ENCODE measurements at places on chromosomes 2 and 18.

DNA sequence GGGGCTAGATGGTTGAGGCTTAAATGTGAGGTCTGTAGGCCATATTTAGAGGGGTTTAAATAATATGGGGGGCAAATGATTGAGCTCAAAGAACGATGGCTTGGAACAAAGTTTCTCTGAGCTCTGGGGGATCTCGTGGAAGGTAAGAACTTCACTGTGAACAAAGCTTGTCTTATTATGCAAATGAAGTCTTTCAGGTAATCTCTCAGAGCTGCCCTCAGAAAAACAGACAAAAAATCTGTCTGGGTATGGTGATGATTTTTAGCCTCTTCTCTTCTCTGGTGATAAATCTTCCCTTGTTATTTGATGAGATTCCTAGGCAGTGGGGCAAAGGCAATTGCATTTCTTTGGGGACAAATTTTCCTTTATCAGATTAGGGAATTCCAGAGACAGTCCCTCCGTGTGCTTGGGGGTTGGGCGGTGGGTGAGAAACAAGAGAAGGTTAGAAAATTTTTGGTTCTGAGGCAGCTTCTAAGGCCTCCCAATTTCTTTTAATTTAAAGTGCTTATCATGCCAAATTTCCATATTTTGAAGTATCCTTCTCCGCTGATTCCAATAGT lies 760.4 kb downstream of the TSN start:
- DNase-seq: no peak

DNA sequence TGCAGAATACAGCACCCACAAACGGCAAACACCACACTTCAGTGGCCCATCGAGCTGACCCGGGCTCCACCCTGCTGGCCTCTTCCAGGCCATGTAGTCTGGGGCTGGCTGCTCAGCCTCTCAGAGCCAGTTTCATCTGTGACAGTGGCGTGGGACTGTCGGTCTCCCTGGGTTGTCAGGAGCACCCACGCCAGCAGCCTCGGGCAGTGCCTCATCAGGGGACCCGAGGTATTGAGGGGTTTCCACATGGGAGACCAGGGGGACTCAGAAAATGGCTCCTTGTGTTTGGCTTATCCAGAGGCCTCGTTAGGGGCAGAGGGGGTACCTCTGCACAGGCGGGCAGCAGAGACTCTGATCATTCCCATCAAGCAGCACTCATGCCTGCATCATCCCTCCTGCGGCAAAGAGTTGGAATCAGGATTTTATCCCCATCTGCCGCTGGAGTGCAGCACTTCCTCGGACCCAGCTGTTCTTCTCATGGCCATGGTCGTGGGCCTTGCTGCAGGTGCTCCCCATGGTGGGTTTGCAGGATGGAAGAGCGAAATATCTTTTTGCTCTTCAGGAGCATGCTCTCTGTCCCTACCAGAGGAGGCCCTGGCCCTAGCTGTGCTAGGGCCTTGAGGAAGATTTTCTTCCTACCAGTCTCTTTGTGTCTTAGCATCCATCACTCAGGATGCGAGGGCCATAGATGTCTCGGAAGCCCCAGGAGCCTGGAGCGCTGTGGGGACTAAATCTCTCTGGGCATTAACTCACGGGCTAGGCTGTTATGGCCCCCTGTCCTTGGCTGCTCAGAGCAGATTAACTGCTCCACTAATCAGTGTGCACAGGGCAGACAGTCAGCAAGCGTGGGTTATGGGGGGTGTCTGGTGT lies 100.8 kb downstream of the CLIP4 start:
- DNase-seq: no peak

DNA sequence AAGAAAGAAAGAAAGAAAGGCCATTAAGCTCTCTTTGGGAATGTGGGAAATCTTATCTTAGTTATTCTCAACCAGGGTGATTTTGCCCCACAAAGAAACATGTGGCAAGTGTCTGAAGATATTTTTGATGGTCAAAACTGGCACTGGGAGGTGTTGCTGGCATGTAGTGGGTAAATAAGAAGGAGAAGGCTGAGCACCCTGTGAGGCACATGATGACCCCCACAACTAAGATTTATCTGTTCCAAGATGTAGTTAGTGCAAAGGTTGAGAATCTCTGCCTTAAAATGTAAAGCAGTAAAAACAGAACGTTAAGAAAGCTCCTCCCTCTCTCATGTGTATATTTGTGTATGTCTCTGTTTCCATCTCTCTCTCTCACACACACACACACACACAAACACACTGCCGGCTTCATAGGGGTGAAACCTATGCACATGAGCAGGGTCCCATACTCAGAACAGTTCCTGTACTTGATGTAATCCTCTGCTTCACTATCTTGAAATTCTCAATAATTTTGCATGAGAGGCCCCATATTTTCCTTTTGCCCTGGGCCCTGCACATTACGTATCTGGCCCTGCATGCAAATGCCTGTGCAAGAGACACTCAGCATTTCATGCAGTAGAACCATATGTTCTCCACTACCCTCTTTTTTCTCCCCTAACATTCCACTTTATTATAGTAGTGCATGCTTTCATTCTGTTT lies 94.3 kb downstream of the MREG start:
- no peak for DNase-seq

DNA sequence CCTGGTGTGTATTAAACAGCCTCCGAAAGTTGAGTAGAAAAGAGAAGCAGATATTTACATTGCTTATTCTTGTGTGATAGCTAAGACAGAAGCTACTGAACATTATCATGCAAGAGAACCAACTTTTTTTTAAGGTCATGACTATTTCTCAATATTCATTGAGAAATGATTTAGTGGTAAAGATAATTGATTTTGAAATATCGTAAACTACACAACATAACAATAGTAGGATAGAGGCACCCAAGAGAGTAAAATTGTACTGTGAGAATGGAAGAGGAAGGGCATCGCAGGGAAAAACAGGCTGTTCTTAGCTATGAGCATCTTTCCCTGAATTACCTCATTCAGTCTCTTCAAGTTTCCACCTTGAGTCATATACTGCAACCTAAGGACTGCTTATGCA lies 25.2 kb downstream of the HRH4 start:
- DNase-seq: no peak

DNA sequence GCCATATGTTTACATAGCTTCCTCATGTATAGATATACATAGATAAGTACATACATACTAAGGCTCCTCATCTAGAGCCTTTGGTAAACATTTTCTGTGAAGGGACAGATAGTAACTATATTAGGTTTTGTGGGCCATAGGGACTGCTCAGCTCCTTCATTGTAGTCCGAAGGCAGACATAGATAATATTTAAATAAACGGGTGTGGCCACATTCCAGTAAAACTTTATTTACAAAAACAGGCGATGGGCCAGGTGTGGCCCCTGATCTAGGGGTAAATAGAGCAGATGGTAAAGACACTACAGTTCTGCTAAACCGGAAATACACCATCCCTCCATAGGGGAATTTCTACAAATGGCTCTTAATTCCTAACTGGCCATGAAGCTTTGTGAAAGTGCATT lies 7.3 kb downstream of the COQ10B start:
- no peak for DNase-seq

- no peak for DNase-seq
These were observed 12.0 kb upstream of the CHRNA1 start for GRCh38 chr2:174776223-174776622.

DNA sequence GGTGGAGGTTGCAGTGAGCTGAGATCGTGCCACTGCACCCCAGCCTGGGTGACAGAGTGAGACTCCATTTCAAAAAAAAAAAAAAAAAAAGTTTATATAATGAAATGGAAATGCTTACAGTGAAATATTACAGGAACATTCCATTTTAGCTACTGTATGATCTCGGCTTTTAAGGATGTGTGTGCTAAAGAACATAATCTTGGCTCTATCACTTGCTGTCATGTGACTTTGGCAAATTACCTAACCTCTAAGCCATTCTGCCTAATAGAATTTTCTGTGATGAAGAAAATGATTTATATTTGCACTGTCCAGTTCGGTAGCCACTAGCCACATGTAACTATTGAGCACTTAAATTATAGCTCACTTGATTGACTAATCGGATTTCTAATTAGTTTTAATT lies 36.3 kb downstream of the SMAD4 start:
- no peak for DNase-seq

- DNase-seq: no peak
These were observed 27.7 kb downstream of the SNORC start for GRCh38 chr2:232897598-232898408.

- peak; percentile 91 for DNase-seq
These were observed 207.2 kb downstream of the RND3 start for GRCh38 chr2:150280231-150280630.

DNA sequence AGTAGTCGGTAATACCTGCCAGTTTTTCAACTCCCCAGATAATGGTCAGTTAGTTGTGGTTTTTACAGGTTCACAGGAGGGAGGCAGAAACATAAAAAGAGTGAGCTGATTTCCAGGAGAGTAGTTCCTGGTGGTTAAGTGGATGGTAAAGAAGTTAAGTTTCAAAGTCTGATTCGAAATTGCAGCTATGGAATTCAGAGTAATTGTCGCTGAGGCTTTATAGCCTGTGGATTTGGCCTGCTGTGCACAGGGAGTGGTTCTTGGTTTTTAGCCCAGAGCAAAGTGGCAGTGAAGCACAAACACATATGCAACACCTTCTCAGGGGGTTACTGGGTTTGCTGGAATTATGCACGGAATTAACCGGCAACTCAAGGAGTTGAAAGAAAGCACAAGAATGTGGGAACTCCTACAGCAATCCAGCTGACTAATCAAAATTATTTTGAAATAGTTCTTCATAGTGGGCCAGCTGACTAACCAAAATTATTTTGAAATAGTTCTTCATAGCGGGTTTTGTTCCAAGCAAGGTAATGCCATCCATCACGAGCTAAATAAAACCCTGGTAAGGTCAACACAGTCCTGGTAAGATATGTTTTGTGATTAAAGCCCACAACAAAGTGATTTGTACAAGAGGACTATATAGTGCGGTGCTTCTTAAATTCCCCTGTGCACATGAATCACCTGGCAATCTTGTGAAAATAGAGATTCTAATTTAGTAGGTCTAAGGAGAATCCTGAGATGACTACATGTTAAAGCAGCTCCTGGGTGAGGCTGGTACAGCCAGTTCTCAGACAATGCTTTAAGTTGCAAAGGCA lies 94.4 kb downstream of the SGPP2 start:
- peak; percentile 39 for DNase-seq

GRCh38 chr2:12719400-12720277 lies 2.9 kb downstream of the TRIB2 start:
- no peak for DNase-seq
